H1 (cell line): ENCODE measurements at places on chromosomes 2 and 18. TPM values are rescaled to one million over a fixed set of nuclear protein-coding genes. Genes with fewer than 3 reads are reported as not detected.

DNA sequence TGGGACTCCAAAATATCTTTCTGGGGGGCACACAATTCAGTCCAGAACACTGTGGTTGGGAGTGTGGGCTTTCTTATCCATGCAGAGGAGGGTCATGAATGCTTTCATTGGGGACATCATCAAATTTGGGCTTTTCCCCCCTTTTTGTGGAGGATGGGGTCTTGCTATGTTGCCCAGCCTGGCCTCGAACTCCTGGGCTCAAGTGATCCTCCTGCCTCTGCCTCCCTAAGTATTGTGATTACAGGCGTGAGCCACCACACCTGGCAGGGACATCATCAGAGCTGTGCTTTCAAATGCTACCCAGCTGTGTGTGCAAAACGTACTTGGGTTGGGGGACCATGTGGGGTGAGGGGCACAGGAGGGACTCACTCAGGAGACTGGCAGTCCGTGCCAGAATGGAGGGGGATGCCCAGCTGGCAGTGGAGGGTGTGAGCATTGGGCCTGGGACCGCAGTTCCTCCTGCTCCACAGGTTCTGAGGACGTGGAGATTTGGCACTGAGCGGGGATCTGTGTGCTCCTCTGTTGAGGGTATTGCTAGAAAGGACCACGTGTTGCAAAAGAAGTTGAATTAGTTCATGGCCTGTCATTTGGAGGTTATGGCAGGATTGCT lies 24.4 kb downstream of the EMILIN2 start:
- no peak for DNase-seq

DNA sequence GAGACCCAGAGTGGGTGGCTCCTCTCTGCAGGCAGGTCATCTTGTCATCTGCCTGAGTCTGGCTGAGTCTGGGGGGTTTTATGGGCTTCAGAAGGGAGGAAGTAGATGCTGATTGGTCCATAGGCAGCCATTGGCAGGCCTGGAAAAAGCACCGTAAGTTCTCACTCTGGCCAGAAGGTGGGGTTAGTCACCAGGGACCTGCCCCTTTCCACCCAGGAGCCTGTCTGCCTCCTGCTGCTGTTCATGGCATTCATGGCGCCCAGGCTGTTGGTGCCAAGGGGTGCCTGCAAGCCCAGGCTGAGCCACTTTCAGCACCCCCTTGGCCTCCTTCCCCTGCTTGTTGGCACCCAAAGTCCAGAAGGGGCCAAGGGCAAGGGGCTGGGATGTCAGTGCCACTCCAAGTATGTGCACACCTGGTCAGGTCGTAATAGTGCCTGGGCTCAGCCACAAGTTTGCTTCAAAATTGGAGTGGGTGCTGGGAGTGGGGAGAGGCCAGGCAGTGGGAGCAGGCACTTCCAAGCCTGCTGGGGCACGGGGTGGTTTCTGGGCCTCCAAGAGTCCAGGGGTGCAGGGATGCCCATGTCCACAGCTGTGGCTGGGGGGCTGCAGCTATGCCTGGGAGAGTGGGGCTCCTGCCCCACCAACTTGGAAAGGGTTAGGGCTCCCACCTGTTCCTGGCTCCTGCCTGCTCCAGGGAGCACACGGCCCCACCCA lies 178.1 kb downstream of the FAM210A start:
- no peak for DNase-seq

- DNase-seq: no peak
These were observed 559.8 kb upstream of the REG3G start for GRCh38 chr2:78465707-78466106.

GRCh38 chr2:101569886-101570520 lies 95.1 kb upstream of the RFX8 start:
- DNase-seq: no peak

DNA sequence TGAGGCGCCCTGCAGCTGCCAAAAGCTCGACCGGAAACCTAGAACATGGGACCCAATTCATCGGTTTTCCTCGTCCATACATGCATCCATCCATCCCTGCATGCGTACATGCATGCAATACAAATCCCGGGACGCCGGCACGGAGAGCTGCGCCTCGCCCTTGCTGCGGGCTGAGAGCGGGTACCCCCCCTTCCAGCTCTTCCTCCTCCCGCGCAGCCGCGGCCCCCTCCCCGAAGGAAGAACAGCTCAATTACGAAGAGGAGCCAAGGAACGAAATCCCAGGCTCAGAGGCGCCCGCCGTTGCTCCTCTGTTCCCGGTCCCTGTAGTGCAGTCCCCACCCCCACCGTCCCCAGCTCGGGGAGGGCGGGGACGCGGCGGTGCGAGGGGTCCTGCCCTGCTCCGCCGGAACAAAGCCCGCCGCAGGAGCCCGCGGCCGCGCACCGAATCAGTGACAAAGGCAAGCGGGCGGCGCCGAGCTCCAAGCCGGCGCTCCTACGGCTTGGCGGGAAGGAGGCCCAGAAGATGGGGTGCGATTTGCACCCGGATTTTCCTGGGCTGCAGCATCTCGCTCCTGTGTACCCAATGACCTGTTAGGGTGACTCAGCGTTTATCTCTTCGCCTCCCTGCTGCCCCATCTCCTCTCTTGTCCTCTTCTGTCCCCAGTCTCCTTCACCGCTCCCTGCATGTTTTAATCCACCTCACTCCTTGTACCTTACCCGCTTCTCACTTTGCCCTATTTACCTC lies 8.9 kb upstream of the POU3F3 start:
- DNase-seq: no peak

GRCh38 chr2:18514526-18515461 lies 45.7 kb downstream of the RDH14 start:
- no peak for DNase-seq

- no peak for DNase-seq
These were observed 47.0 kb upstream of the CABLES1 start for GRCh38 chr18:23088310-23088709.

- no peak for DNase-seq
These were observed 25.2 kb upstream of the GMPPA start for GRCh38 chr2:219473511-219473910.

- DNase-seq: peak; percentile 66
These were observed 1.1 kb downstream of the TMEM18 start for GRCh38 chr2:675982-676646.

DNA sequence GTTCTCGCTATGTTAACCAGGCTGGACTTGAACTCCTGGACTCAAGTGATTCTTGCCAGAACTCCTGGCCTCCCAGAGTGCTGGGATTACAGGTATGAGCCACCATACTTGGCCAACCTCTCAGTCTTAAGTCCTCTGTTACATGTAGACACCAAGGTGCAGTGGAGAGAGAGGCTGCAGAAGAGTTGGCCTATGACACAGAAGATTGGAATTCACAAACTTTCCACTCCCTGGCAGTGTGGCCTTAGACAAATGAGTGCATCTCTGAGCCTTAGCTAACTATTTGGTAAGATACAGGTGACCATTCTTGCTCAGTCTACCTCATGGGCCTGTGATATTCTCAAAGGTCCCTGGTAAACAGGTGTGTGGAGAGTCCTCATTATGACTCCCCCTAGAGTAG lies 159.7 kb downstream of the MYCN start:
- DNase-seq: no peak

GRCh38 chr18:45916302-45916701 lies 50.8 kb downstream of the EPG5 start:
- no peak for DNase-seq

GRCh38 chr2:179991344-179991743 lies 15.8 kb downstream of the CWC22 start:
- no peak for DNase-seq

GRCh38 chr2:58667137-58667774 lies 426.1 kb upstream of the FANCL start:
- DNase-seq: no peak

DNA sequence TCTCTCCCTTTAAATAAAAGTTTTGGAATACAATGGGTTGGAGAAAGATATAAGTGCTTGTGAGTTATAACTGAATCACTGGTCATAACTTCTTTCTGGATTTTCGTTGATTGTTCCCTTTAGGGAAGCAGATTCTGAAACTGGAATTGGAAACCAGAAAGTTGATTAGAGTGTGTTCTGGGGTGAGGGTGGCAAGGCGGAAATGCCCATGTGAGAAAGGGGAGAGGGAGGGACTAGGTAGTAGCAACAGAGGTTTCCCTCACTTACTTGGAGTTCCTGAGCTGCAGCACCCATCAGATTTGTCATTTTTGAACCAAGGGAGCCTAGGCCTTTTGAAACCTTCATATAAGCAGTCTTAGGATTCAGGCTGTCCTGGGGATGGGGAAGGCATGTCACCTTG lies 453.4 kb downstream of the KCNJ3 start:
- no peak for DNase-seq

GRCh38 chr2:215137741-215138340 lies 585 bp downstream of the ABCA12 start:
- DNase-seq: no peak

DNA sequence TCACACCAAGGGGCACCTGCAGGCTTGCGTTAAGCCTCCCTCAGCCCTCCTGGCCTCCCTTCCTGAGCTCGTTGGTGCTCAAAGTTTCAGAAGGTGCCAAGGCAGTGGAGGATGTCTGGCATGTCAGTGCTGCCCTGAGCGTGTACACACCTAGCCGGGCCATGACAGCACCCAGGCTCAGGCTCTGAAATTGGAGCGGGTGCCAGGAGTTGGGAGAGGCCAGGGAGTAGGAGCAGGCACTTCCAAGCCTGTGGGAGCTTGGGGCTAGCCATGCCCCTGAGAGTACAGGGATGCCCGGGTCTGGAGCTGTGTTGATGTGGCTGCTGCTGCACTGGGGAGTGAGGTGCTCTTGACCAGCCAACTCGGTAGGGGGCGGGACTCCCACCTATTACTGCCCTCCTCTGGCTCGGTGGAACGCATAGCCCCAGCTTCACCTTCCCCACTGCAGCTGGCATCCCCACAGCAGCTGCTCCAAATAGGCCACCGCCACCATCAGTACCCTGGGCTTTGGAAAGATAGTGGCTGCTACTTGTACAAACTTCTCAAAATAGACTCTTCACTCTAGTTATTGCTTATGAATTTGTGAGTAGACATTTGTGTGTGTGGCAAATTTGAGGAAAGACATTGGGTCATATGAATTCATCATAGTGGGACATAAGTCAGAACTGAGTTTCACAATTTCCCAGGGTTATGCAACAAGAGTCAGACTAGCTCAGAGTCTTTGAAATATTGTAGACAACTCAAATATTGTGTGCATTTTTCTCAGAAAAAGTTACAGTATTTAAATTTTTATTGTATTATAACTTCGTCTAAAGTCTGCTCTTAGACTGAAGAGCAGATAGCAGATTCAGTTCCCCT lies 6.8 kb upstream of the PCARE start:
- no peak for DNase-seq

GRCh38 chr2:222292149-222293134 lies 6.4 kb downstream of the PAX3 start:
- DNase-seq: no peak

DNA sequence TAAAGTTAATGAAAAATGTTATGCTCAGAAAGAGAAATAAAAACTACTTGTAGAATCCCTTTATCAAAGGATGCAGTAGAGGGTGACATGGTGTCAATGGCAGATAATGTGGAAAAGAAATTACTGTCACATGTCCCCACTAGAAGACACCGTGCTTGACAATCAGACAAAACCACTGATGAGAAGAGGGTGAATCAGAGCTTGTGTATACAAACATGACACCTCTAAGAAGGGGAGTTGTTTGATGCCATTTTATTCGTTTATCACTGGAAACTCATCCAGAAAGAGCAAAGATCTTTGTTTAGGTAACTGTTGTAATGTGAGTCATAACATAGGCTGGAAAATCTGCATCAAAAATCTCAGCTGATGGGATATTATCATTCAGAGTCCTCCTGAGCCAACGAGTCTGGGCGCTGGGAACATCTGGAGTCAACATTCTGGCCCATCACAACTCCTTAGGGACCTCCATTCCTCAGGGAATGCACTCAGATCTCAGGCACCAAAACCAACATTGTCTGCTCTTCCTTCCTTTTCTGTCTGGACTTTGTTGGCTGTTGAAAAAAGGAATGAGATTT lies 49.5 kb upstream of the RAB12 start:
- DNase-seq: no peak

YWHAQ gene
- total RNA-seq: 468 and 480 TPM in 2 replicates

CCDC150 gene
- total RNA-seq: 31.9 and 42.2 TPM in 2 replicates

ELOA2 gene
- not detected in 2 replicates for total RNA-seq

GALNT13 gene
- total RNA-seq: 9.6 and 10.4 TPM in 2 replicates

ITPRID2 gene
- 12.6 and 13.5 TPM in 2 replicates for total RNA-seq

ABCB11 gene
- total RNA-seq: not detected in 2 replicates

CACNB4 gene
- total RNA-seq: 4.0 and 4.1 TPM in 2 replicates
